ENCODE measurements at places on chromosomes 4 and X. TPM values are rescaled to one million over a fixed set of nuclear protein-coding genes. Genes with fewer than 3 reads are reported as not detected.

Gene PNMA3
- 2.2 TPM for total RNA-seq

- no peak overlapping the region for H3K4me3 ChIP-seq
- no peaks in the 10 kb centered on the region for H3K27me3 ChIP-seq
Measured at GRCh38 chr4:125985856-125986255, 671.1 kb downstream of the FAT4 start.

Gene FAM9B
- total RNA-seq = not detected

DNA sequence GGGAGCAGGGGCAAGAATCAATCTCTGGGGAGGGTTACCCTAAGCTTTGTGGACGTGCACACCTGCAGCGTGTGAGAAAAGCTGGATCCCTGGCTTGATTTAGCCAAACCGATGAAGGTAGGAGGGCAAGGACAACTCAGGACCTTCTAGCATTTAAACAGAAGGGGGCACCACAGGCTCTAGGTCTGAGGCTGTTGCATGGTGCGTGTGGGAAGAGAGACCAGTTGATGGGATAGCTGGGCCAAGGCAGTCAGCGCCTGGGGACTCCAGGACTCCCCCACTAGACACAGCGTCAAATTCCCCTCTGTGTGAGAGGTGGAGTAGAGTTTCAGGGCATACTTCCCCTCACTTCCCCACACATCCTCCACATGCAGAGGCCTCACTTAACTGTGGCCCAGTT lies 4.3 kb downstream of the GABRQ start:
- no peaks in the 10 kb centered on the region for H3K36me3 ChIP-seq
- DNase-seq = no peak
- no peaks in the 10 kb centered on the region for H3K4me1 ChIP-seq
- no peak overlapping the region for H3K27ac ChIP-seq
- no peak overlapping the region for H3K4me3 ChIP-seq

GRCh38 chrX:149461746-149462145 lies 43.4 kb downstream of the IDS start:
- H3K4me1 ChIP-seq = no peaks in the 10 kb centered on the region
- H3K4me3 ChIP-seq = no peak overlapping the region
- peaks cover 72% of the 10 kb centered on the region for H3K27me3 ChIP-seq

Gene TSC22D3
- total RNA-seq = 88.1 TPM

DNA sequence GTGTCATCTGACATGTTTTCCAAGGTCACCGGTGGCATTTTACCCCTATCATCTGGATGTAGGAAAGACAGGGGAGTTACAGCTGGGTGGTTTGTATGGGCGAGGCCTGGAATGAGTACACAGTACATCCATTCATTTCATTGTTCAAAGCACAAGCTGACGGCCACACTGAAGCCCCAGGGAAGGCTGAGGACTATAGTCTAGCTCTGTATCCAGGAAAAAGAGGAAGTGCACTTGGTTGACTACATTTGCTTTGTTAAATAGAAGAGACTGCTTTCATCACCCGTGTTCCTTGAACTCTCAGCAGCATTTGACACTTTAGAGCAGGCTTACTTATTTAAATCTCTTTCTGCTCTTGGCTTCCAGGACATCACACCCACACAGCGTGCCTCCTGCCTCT lies 1041.0 kb upstream of the TENM3 start:
- no peak for DNase-seq
- H3K27ac ChIP-seq = no peak overlapping the region
- no peaks in the 10 kb centered on the region for H3K36me3 ChIP-seq
- H3K4me3 ChIP-seq = no peak overlapping the region

DNA sequence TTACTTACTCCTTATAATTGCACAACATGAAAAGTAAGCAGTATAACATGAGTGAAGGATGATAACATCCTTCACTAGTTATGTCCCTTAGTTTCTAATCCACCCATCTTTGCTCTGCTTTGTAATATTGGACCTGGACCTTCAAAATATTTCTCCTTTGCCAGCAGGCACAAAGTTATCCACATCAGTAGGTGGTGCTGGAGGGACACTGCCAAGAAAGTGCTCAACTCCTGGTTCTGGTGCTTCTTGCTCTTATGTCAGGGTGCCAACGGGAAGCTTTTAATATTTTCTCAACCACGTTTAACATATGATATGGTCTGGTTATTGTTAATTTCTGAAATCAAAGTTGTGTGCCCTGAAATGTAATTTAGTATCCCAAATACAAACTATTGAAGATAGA lies 49.1 kb downstream of the TMEM165 start:
- H3K4me3 ChIP-seq = no peak overlapping the region
- H3K4me1 ChIP-seq = peaks cover 5% of the 10 kb centered on the region
- DNase-seq = no peak
- peaks cover 4% of the 10 kb centered on the region for H3K36me3 ChIP-seq

Gene UGT2B11
- not detected for total RNA-seq

DNA sequence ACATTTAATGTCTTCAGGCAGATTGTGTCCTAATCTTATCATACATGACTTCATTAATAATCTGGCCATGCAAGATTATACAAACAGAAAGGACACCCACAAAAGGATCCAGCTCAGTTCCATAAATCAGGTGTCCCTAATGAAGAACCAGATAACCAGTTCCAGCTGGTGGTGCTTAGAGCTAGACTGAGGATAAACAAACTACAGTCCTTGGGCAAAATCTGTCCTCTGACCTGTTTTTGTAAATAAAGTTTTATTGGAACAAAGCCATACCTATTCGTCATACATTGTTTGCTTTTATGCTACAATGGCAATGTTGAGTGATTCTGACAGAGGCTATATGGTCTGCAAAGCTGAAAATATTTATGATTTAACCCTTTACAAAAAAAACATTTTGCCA lies 199.5 kb downstream of the MID1IP1 start:
- no peaks in the 10 kb centered on the region for H3K4me1 ChIP-seq
- H3K27me3 ChIP-seq = peaks cover 13% of the 10 kb centered on the region
- no peak overlapping the region for H3K27ac ChIP-seq
- DNase-seq = no peak

Gene RAB41
- total RNA-seq = not detected

Gene PNCK
- 1.2 TPM for total RNA-seq

DNA sequence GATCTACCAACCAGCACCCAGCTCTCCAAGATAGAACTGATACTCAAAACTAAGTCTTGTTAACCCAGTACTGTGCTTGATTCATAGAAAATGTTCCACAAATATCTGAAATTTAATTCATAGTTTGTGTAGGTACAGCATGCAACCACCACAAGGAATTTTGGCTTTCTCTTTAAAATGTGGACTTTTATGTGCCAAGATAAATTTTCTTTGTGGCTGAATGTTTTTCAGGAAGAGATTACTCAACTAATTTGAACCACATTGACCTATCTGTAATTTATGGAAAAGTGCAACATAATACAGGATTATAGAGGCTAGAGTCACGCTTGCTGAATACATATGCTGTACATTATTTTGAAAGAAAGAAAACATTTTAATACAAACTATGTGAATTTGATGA lies 730.8 kb downstream of the IL1RAPL1 start:
- H3K4me3 ChIP-seq = no peak overlapping the region
- no peak overlapping the region for H3K27ac ChIP-seq
- H3K4me1 ChIP-seq = no peaks in the 10 kb centered on the region
- no peaks in the 10 kb centered on the region for H3K36me3 ChIP-seq
- no peaks in the 10 kb centered on the region for H3K27me3 ChIP-seq

DNA sequence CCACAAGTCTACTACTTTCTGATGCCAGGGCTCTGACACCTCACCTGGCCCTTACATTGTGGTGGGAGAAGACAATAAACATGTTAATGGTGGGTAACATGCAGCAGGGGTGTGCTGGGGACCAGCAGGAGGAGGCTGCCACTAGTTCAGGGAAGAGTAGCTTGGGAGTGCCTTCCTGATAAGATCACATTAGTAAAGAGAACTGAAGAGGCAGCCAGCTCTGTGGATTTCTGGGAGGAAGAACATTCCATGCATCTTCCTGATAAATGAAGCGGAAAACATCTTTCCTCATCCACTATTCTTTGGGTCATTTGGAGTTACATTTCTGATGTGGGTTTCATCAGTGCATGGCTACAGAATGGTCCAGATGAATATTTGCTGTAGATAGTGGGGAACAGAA lies 9.0 kb downstream of the RNF150 start:
- peaks cover 35% of the 10 kb centered on the region for H3K27me3 ChIP-seq
- no peak for DNase-seq
- no peak overlapping the region for H3K4me3 ChIP-seq
- no peaks in the 10 kb centered on the region for H3K36me3 ChIP-seq
- no peaks in the 10 kb centered on the region for H3K4me1 ChIP-seq

GRCh38 chr4:111519683-111520082 lies 625.6 kb upstream of the FAM241A start:
- no peak overlapping the region for H3K27ac ChIP-seq
- H3K27me3 ChIP-seq = no peaks in the 10 kb centered on the region
- no peak for DNase-seq
- no peak overlapping the region for H3K4me3 ChIP-seq

Gene P2RY8
- 40.1 TPM for total RNA-seq

DNA sequence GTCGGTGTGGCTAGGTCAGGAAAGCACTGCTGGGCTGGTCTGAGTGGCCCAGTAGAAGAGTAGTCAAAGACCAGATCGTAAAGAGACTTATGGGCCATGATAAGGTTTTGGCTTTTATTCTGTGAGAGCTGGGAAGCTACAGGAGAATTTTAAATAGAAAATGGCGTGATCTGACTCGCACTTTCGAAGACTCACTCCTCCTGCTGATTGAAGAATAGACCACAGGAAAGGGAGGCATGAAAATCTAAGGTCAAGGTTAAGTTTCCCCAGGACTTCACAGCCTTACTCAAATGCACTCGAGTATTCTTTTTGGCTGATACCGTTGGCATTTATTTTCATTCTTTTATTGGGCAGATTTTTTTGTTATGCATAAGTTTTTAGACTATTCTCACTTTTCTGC lies 231.4 kb upstream of the ANKRD50 start:
- H3K27ac ChIP-seq = no peak overlapping the region
- no peaks in the 10 kb centered on the region for H3K27me3 ChIP-seq
- H3K36me3 ChIP-seq = no peaks in the 10 kb centered on the region
- DNase-seq = no peak

DNA sequence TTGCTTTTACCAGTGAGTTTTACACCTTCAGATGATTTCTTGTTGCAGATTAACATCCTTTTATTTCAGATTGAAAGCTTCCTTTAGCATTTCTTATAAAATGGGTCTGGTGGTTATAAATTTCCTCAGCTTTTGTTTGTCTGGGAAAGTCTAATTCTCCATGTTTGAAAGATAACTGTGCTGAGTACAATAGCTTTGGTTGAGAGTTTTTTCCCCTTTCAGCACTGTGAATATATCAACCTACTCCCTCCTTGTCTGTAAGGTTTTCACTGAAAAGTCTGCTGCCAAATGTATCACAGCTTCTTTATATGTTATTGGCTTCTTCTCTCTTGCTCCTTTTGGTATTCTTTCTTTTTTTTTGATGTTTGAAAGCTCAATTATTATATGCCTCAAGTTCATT lies 53.5 kb upstream of the ACTRT1 start:
- no peaks in the 10 kb centered on the region for H3K36me3 ChIP-seq
- H3K4me3 ChIP-seq = no peak overlapping the region
- no peaks in the 10 kb centered on the region for H3K4me1 ChIP-seq

GRCh38 chrX:133670383-133670782 lies 255.1 kb upstream of the GPC4 start:
- H3K36me3 ChIP-seq = no peaks in the 10 kb centered on the region
- H3K4me1 ChIP-seq = no peaks in the 10 kb centered on the region
- H3K27ac ChIP-seq = no peak overlapping the region
- H3K27me3 ChIP-seq = peaks cover 22% of the 10 kb centered on the region
- DNase-seq = no peak
